ENCODE measurements at places on chromosomes 4 and X.

GRCh38 chrX:43349363-43349762, 306.7 kb upstream of the MAOA start:
- DNase-seq = no peak

DNA sequence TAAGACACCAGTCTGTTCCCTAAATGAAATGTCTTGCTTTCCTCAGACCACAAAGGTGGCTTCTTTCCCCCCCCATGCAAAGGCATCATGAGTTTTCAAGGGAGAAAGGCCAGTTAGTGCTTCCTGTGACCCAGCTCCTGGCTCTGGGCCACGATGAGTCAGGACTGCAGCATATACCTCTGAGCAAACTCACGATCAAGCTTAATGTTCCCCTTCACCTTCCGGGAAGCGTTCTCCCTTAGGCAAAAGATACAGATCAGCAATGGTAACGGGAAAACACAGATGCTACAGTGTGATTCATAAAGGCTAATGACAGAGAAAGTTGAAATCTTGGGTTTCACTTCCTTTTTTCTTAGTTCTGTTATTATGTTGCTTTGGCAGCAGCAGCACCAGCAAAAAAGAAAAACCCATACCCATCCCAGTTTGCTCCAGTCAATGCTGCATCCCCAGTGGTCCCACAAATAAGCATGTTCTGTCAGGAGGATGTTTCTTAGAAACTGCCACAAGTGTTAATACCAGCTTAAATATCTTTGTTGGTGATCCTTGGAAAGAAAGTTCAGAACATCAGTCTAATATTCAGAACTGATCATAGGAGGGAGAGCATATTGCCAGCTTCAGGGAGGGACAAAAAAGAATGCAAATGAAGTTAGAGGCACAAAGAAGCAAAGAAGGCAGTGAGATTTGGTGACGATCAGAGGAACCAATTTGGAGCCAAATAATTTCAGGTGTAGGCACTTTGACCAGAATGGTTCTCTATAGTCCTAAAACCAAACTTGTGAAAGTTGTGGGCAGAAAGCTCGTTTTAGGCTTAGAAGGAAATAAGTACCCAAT, 41.2 kb downstream of the LONRF3 start:
- DNase-seq = no peak

DNA sequence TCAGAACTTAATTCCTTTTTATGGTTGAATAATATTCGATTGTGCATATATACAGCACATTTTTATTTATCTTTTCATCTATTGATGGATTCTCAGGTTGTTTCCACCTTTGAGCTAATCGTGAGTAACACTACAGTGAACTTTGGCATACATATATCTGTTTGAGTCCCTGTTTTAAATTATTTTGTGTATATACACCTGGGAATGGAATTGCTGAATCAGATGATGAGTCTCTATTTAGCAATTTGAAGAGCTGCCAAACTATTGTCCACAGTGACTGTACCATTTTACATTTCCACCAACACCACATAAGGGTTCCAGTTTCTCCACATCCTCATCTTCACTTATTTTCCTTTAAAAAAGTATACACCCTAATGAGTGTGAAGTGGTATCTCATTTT, 166.2 kb upstream of the FGF13 start:
- no peak for DNase-seq

DNA sequence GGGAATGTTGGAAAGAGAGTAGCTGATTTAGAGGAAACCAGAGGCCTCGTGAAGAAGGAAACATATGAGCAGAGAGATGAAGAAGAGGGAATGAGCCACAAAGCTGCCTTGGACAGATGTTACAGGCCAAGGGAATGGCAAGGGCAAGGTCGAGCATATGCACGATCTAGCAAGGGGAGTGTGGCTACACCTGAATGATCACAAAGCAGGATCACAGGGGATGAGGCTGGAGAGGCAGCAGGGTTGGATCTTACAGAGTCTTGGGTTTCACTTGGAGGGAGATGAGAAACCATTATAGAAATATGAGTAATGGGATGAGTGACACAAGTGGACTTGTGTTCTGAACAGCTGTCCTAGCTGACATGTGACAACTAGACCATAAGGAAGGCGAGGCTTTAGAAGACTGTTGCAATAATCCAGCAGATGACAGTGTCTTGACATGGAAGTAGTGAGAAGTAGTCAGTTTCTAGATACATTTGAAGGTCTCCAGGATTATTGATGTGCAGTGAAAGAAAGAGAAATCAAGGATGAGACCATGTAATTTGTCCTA, 58.7 kb downstream of the RASGEF1B start:
- no peak for DNase-seq

DNA sequence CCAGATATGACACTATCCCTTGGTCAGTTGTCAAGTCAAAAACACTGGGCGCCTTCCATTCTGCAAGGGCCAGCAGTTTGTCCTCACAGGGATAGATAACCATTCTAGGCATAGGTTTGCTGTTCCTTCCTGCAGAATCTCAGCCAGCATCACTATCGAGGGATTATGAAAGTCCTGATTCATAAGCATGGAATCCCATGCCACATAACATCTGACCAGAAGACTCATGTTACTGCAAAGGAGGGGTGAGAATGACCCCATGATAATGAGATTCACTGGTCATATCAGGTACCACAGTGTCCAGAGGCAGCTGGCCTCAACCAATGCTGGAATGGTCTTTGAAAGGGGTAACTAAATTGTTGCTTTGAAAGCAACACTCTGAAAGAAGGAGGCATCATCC, 84.7 kb downstream of the OTC start:
- DNase-seq = no peak

- DNase-seq = no peak
Observed at GRCh38 chrX:16155581-16156096, 11.6 kb upstream of the MAGEB17 start.

- no peak for DNase-seq
Observed at GRCh38 chr4:79330720-79331119, 4.9 kb upstream of the NAA11 start.

DNA sequence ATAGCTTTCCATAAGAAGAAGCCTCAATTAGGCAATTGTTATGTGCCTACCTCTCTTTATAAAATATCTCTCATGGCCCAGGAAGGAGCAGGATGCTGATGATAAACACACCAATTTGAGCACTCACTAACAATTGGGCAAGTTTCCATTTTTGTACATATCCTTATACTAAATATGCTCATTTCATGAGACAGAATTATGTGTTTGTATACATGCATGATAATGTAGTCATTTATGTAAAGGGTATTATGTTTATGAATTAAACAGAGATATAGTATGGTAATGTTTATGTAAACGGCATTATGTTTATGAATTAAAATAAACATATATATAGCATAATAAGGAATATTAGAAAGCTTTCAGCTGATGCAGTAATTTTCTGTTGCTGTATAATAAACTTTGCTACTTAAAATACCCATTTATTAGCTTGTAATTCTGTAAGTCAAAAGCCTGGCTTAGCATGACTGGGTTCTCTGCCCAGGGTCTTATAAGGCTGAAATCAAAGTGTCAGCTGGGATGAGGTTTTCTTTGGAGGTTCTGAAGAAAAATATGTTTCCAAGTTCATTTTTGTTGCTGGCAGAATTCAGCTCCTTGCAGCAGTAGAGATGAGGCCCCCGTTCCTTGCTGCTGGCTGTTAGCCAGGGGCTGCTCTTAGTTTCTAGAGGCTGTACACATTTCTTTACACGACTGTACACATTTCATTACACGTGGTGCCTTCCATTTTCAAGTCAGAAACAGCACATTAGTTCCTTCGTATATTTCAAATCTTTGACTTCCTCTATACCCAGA, 89.0 kb downstream of the GLRA2 start:
- DNase-seq = no peak

DNA sequence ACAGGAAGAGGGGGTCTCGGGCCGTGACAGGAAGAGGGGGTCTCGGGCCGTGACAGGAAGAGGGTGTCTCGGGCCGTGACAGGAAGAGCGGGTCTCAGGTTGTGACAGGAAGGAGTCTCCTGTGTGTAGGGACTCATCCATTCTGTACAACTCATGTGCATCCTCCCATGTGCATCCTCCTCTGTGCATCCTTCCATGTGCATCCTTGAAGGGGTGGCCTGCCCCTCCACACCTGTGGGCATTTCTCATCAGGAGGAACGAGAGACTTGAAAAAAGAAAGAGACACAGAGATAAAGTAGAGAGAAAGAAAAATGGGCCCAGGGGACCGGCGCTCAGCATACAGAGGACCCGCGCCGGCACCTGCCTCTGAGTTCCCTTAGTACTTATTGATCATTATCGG, 30.2 kb upstream of the PLCXD1 start:
- DNase-seq = peak; percentile 9

DNA sequence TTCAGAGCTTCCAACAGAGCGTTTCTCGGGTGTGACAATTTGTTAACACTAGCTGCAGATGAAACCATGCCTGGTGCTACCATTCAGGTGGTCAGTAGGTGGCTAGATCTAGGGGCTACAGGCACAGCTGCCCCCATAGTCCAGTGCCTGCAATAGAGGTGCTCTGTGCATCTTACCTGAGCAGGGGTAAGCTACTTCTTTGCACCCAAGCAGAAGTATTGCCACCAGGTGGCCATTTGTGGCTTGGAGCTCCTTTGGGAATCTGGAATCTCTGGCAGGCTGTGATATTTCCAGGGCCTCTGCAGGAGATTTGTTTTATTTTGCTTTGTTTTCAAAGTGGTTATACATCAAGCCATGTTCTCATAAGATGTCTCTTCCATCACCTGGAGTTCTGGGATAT, 170.7 kb upstream of the PUDP start:
- DNase-seq = no peak

DNA sequence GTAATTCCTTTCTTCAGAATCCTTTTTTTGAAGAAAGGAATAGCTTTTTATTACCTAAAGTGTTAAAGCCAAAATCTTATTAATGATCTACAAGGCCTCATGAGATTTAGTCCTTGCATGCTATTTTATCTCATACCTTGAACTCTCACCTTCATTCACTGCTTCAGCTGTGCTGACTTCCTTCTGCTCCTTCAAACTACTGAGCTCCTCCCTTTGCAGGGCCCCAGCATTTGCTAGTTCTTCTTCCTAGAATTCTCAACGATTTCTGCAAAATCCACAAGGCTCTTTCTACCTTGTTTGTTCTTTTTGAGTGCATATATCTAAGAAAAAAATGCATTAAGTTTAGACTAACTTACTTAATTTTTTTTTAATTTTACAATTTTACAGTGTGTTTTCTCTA, 619.5 kb downstream of the EPHA5 start:
- DNase-seq = no peak

GRCh38 chrX:103584596-103584995, 719 bp upstream of the TCEAL4 start:
- no peak for DNase-seq

DNA sequence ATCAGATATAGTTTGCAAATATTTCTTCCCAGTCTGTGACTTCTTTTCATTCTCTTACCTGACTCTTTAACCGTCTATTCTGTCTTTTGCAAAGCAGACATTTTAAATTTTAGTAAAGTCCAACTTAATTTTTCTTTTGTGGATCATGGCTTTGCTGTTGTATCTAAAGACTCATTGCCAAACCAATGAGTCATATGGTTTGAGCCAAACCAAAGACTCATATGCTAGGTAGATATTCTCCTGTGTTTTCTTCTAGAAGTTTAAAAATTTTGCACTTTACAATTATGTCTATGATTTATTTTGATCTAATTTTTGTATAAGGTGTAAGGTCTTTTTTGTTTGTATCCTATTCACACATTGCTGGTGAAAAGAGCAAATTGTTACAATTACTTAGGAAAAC, 446.8 kb downstream of the ANKRD50 start:
- no peak for DNase-seq

DNA sequence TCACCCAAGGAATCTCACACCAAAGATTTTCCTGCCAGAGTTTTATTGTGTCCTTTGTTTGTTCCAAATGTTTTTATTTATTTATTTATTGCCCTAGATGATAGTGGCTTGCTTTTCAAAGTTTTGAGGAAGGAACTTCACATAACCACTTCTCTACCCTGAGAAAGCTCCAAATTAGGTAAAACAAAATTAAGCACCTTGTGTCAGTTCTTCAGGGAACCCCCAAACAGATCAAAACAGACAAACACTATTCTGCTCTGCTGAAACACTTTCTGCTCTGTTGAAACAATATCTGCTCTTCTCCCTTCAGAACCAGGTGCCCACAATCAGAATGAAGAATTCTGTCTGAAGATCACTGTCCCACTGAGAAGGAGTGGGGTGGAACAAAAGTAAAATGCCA, 16.5 kb upstream of the CYBB start:
- no peak for DNase-seq

DNA sequence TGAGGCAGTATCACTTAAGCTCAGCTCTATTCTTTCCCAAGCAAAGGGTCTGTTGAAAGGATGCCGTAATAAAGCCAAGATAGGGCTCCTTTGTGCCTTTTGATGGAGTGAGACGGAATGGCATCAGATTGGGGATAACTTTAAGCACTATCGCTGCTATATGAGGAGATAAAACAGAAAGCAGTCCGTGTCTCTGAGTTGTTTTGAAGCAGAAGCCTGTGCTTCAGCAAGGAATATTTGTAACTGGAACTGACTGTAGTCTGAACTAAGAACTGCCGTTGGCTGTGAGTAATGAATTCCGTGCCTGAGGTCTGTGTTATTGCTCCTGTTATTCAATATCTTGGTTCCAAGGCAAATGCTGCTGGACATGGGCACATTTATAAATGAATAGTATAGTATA, 297.4 kb downstream of the ANKRD50 start:
- no peak for DNase-seq

GRCh38 chr4:152927737-152928136, 8.4 kb upstream of the FHDC1 start:
- DNase-seq = no peak

DNA sequence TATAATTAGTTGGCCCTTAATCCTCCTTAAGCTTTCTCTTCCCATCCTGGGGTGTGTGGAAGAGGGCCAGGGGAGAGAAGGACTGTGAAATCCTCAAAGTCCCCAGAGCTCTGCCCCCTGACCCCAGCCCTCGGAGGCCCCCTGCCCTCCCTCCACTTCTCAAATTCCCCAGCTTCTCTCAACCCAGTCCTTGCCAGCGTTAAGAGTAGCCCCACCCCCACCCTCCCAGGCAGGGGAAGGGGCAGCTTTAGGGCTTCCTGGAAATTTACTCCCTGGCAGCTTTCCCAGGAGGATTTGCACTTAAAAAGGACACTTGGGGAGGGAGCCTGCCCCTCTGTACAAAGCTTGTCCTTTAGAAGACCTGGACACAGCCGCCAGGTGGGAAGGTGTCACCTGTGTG, 11.8 kb upstream of the CD40LG start:
- no peak for DNase-seq

GRCh38 chr4:118911238-118911703, 22.6 kb downstream of the SYNPO2 start:
- DNase-seq = no peak

DNA sequence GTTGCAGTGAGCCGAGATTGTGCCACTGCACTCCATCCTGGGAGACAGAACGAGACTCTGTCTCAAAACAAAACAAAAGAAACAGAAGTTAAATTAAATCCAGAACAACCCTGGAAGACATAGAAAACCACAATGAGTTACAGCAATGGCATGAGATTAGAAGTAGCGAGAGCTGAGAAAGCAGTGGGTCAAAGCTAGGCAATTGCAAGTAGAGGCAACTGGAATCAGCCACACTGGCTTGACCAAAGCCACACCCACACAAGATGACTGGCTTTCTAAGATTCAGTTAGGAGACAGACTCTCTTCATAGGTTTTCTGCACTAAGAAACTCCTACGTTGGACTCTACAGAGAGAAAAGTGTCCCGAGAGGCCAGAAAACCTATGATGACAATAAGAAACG, 443.0 kb downstream of the GPM6A start:
- DNase-seq = no peak
